Epithelial cell of proximal tubule (primary cell): ENCODE measurements at places on chromosomes 16 and 17. TPM values are rescaled to one million over a fixed set of nuclear protein-coding genes. Genes with fewer than 3 reads are reported as not detected.

LHX1 gene
- 43.1 and 51.9 TPM in 2 replicates for total RNA-seq

IFT20 gene
- total RNA-seq, result 30.2 and 32.9 TPM in 2 replicates

ARL17A gene
- total RNA-seq, result 4.5 and 6.0 TPM in 2 replicates

SPATA22 gene
- 0.07 TPM in 1 of 2 replicates, not detected in the other for total RNA-seq

HBA1 gene
- total RNA-seq, result not detected in 2 replicates

DNA sequence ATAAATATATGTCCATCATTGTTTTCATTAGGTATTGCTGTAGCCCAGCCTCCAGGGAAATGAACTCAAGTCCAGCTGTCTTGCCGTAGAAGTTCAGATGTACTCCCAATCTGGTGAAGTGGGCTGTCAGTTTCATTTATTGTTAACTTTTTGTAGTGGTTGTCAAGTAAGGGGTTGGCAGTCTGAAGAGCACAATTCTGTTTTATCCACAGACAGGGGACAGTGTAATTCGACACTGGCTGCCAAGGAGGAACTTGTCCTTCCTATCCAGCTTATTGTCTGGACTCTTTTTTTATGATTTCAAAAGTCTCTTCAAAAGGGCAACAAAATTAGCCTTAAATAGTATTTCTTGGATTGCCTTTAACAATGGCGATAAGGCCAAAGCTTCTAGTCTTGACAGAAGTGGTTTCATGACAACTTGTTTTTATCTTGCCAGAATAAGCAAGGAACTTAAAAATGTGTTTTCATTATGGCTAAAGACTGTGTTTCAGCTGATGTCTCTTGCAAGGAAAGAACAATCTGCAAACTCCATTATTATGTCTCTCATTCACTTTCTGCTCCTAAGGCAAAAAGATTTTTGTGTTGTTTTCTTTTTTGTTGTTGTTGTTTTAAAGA, 73.9 kb upstream of the TANC2 start:
- no peak for DNase-seq

DNA sequence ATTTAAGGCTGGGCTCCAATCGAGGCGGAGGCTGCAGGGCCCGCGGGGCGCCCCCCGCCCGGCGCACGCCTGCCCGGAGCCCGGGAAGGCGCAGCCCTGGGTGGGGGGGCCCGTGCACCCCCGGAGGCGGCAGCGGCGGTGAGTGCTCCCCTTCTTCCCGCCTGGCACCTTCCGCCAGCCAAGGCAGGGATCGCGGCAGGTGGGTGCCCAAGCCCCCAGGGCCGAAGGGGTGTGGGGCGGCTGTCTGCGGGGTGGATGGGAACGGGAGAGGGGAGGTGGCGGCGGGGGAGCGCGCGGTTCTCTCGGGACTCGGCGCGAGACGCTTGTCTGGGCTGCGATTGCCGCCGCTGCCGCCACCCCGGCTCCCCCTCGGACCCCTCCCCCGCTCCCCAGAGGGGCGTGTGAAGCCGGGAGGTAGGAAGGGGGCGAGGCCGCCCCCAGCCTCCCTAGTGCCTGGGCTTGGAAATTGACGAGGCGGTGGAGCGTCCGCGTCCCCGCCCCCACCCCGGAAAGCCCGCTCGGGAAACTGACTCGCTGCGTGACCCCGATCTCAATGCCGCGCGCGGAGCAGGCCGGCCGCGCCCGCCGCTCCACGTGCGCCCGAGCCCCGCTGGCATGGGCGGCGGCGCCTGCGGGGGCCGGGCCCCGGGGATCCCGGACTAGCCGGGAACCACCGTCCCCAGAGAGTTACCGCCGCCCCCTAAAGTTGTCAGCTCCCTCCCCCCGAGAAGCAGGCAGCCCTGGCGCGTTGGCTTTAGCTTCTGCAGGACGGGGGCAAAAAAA, 231.5 kb downstream of the MRTFB start:
- no peak for DNase-seq

DNA sequence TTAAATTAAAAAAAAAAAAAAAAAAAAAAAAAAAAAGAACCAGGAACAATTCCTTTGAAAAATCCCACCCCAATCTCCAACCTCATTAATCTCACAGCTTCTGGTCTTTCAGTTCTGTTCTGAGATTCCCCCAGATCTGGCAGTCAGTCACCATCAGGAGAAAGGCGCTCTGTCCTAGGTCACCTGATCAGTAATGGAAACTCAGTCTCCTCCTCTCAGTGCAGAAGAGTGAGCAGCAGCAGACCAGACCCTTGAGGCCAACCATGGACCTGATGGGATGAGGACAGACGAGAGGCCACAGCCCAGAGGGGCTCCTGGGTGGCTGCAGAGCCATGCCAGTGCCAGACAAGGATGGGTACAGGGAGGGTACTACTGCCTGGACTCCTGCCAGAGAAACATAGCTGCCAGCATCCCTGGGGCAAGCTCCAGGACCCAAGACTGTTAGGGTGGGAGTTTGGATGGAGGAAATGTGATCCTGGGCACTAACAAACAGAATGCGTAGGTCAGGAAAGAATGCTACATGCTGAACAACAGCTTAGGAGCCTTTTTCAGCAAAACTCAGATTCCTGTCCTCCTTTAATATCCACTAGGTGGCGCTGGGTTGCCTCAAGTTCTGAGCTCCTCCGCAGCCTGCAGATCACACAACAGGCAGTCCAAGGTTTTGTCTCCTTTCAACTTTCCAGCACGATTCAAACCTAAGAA, 28.7 kb downstream of the MPG start:
- DNase-seq, result peak; percentile 19

- no peak for DNase-seq
Measured at GRCh38 chr16:11006656-11007055, 62.3 kb downstream of the CLEC16A start.

DNA sequence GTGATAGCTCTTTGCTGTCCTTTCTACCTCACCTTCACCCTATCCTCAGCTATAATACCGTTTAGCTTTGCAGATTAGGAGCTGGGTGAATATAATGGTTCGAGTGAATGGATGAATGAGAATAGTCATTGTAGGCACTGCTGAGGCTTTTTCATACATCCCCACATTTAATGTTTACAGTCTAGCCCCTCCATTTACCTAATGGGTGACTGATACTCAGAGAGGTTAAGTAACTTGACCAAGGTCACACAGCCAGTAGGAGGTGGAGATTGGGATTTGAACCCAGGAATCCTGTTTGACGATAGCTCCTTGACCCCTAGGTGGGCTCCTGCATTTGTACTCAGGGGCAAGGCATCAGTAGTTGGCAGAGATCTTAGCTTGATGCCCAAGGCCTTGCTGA, 195.6 kb downstream of the CCDC182 start:
- DNase-seq, result no peak

DNA sequence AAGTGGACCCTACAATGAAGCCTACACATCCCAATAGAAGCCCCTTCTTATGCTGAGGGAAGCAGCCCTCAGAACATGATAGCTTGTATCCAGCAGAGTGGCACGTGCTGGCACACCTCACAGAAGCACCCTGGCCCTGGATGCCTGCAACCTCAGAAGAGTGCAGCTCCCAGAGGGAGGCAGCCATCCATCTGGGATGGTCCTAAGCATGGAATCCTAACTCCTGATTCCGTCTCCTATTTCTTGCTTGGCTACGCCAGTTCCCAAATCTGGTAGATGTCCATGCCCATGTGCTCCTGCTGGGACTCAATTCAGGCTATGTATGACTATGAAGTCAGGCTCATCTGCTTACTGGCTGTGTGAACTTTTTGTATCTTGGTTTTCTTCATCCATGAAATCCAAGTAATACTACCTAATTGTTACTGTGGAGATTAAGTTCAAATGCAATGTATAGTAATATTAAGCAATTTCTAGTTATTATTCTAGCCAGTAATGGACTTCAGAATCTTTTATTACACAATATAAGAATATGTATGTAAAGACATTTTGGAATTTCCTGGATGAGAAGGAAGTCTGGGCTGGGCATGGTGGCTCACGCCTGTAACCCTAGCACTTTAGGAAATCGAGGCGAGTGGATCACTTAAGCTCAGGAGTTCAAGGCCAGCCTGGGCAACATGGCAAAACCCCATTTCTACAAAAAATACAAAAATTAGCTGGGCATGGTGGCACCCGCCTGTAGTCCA, 32.4 kb downstream of the SIAH1 start:
- DNase-seq, result no peak
